ENCODE measurements at places on chromosomes 6 and 20. TPM values are rescaled to one million over a fixed set of nuclear protein-coding genes. Genes with fewer than 3 reads are reported as not detected.

The MYBL2 gene
- 45.0 TPM for total RNA-seq

The SLC2A10 gene
- 79.7 TPM for total RNA-seq

The MYB gene
- not detected for total RNA-seq

The PARD6B gene
- total RNA-seq = 19.6 TPM

The LY6G6C gene
- 0.39 TPM for total RNA-seq

The SYTL3 gene
- total RNA-seq = 13.2 TPM

The ZNF311 gene
- total RNA-seq = 1.6 TPM

Measured in placental epithelial cell (primary cell).